ENCODE measurements at places on chromosomes 1 and 21.
A peak's percentile ranks its signal among the peaks of the same experiment; 100 is the strongest.

- no peak for DNase-seq
Measured at GRCh38 chr1:186849826-186850225, 21.1 kb downstream of the PLA2G4A start.

DNA sequence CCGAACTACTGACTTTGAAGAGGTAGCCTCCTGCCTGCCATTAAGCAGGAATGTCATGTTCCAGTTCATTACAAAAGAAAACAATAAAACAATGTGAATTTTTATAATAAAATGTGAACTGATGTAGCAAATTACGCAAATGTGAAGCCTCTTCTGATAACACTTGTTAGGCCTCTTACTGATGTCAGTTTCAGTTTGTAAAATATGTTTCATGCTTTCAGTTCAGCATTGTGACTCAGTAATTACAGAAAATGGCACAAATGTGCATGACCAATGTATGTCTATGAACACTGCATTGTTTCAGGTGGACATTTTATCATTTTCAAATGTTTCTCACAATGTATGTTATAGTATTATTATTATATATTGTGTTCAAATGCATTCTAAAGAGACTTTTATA lies 159.8 kb upstream of the SGIP1 start:
- no peak for DNase-seq

- DNase-seq: peak; percentile 87
Measured at GRCh38 chr1:78617615-78618026, 2.6 kb upstream of the IFI44L start.

DNA sequence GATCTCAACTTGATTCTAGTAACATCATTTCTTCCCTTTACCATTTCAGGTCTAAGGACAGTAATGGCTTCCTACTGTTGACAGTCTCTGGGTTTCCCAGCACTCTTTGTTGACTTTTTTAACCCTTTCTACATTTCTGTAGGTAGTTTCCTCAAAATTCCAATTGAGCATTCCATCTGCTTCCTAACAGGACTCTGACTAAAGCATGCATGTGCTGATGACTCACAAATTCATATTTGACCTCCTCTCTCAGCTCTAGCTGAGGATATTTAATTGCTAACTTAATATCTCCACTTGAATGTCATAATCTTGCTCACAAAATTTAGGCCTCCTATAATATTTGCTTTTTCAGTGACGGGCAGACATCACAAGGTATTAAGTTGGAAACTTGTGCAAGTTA lies 93.3 kb upstream of the ZNHIT6 start:
- DNase-seq: peak; percentile 52

DNA sequence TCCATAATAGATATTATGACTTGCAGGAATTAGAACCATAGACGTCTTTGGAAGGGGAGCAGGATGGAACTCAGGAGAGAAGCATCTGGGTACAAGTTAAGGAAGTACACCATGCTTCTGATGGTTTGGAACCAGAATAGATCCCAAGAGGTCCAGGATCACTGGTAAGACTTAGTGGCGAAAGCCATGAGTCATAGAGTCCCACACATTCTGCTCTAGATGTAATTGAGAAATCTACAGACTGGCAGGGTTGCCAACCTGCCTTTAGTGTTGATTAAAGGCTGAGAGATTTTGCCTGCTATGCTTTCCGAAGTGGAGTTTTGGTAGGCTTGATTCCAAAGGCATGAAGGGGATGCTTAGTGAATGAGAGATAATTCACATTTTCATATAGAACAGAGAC lies 57.1 kb upstream of the C1orf87 start:
- DNase-seq: peak; percentile 47

DNA sequence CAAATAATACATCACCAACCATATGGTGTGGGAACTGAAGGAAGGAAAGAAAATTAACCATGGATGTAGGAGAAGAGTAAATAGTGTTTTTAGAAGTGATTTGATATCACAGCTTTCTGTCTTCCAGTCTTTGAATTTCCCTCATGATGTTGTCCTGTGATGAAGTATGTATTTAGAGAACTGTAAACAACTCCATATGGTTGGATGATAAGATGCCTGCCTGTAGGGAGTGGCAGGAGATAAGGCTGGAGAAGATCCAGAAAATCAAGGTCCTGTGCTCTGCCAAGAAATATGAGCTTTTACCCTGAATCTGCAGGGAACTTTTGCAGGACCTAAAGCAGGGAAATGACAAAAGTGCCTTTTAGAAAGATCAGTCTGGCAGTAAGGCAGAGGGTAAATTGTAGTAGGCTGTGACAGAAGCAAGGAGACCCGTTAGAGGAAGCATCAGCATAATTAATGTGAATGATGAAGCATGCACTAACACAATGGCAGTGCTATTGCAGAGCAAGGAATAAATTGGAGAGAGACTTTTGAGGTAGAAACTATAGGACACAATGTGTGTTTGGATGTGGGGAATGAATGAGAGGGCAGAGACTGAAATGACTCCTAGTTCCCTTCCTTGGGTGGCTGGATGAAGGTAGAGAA lies 21.9 kb downstream of the CEPT1 start:
- no peak for DNase-seq

Data from EL (cell line).